Ascending aorta (tissue), 2 donors: ENCODE measurements at places on chromosomes 5 and 9. TPM values are rescaled to one million over a fixed set of nuclear protein-coding genes. Genes with fewer than 3 reads are reported as not detected.

Gene ABO
- 4.8 TPM for total RNA-seq

Gene MARCHF3
- 22.6 TPM for total RNA-seq

Gene WNT8A
- total RNA-seq: not detected

Gene GARIN3
- total RNA-seq: not detected

Gene CNTFR
- total RNA-seq: 4.7 TPM

Gene IRX1
- total RNA-seq: 10.3 TPM

Gene MARCOL
- total RNA-seq: not detected

Gene TMEM215
- 0.75 TPM for total RNA-seq

Gene GRIA1
- 7.0 TPM for total RNA-seq

GRCh38 chr5:158079097-158079496, 220.2 kb upstream of the CLINT1 start:
- DNase-seq: no peak

DNA sequence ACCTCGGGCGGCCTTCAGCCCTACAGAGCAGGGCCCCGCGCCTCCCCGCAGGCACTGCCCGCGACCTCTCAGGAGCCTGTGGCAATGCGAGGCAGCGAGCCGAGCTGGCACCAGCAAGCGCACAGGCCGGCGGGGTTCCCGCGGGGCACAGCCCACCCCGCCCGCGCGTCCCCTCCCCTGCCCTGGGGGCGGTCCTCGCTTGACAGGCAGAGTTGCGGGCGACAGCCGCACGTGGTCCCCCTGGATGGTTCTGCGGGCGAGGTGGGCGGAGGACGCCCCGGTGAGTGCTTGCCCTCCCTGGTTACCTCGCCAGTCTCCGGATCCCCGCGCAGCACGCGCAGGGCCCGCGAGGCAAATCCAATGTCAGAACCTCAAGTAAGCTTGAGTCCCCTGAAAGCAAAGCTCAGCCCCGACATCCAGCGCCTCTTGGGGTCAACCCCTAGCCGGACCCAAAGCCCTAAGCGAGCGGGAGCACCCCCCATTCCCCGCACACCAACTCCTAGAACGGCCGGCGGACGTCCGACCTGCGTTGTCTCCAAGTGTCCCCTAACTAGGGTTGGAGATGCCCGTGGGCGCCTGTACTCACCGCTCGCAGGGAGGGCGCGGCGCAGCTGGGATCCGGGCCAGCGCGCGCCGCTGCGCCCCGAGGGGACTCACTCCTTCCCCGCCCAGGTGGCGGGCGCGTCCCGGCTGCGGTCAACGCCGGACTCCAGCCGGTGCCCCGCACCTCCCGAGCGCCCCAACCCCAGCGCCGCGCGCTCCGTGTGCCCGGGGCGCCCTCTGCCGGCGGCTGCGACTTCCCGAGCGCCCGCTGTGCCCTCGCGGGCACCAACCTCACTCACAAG, at the start of gene DRD1:
DRD1 (minus strand) TSS at position 123 of the 845 bp plus-strand sequence. CDS start 1,083 bp downstream, outside the sequence.
- DNase-seq: no peak

GRCh38 chr9:76637416-76637815, 126.8 kb upstream of the PCA3 start:
- no peak for DNase-seq

DNA sequence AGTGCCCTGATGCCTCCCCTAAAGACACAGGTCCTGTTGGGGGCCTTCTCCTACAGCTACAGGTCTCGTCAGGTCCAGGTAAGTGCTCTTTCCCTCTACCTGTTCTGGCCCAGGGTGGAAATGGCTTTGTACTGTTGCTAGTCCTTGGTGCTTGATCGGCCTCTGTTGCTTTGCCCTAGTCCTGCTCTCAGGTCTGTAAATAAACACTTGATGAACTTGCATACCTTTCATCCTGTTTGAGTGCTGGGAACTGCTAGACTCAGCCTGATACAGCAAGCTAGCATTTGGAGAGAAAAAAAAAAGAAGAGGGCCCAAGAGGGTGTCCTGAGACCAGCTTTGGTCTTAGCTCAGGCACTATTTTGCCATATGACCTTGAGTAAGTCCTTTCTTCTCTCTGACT, 21.8 kb upstream of the ZNF618 start:
- no peak for DNase-seq

- DNase-seq: no peak
These were observed 111.3 kb downstream of the STK32A start for GRCh38 chr5:147346006-147346561.

DNA sequence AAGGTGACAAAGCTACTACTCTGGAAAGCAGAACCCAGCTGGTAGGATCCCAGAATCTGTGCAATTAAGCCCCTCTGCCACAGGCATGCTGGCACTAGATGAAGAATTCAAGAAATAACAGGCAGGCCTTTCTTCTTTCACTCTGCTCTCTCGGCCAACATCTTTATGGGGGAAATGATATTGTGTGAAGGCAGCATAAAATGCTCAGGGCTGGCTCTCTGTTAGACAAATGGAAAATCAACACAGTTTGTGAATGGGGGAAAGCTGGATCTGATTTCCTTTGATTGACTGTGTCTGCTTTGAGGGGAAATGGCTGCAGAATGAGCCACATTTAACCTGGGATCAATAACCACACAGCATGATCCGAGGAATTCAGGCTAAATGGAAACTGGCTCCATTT, 29.1 kb upstream of the AKNA start:
- DNase-seq: no peak

DNA sequence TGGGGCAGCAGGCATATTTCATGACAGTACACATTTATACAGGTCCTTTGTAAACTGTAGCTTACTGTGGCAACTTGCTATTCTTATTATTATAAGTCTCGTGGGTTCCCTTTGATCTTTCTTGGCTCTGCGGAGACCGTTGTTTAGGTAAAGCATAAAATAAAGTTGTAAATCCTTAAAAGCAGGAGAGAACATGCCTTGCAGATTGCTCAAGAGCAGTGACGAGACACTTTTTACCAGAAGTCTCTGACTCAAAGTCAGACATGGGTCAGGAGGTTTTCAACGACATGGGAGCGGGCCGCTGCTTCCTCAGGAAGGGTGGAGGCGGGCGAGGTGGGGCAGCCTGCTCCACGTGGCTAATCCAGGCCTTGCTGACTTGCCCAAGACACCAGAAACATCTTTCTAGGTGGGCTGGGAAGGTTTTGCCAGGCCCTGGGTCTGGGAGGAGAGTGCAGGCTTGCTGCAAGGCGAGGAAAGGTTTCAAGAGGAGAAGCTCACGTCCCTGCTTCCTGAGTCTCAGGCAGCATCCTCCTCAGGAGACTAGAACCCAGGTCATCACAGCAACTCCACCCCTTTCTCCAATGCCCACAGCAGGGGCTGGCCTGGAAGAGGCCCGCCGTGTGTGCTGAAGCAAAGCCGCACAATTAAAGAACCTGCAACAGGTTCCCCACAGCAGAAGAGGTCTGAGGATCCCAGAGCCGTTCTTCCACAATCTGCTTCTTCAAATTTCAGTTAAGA, 6.5 kb downstream of the TBC1D2 start:
- peak; percentile 57 for DNase-seq

DNA sequence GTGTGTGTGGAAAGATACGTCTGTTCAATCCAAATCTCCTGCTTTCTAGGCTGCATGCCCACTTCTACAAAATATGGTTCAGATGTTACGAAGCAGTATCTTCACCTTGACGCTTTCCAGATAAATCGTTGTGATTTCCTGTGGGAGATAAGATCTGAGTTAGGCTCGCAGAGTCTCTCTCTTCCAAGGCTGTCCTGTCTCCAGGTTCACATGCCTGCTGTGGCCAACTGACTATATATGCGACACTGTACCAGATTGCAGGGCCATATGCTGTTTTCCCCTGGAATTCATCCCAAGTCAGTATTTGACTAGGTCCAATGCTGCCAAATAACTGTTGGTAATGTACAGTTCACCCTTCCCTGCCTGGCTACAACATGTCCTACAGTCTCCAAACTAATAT, 47.9 kb downstream of the TMEM252 start:
- no peak for DNase-seq

- no peak for DNase-seq
These were observed 5.5 kb upstream of the ESM1 start for GRCh38 chr5:54990841-54991258.

DNA sequence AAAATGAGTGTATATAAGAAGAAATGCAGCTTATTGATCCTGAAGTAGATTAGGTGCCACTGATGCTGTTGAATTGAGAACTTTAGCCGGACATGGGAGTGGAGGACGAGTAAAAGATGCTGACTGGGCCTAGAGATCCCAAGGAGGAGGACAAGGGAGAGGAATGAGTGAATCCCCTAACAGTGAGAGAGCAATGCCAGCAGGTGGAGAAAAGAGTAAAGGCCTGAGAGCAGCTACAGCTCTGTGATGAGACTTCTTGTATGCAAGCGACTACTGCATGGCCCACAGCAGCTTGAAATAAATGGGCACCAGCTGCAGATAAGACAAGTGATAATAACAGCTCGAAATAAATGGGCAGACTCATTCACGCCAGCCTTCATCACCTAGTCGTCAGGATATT, 44.5 kb upstream of the JMY start:
- no peak for DNase-seq

DNA sequence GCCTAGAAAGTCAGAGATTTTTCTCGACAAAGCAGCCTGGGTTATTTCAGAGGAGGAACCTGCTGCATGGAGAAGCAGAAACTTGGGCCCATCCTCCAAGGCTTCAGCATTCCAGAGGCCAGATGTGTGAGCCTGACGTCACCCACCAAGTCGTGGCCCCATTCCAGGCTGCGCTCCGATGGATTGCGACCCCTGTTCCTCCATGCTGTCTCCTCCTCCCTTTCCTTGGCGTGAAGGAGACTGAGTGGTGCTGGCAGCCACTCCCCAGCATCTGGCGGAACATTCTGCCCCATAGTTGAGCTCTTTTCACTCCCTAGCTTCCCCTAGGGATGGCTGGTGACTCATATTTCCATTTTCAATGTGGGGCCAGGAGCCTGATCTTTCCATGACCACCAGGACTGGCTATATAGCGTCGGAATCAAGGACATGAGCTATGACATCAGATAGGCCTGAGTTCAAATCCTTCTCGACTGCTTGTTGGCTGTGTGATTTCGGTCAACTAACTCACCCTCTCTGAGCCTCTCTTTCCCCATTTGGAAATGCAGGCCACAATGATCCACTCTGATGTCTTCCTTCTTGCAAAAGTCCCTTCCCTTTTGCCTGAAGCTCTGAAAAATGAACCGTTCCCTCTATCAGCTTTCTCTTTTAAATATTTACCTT, 24.5 kb upstream of the DUSP1 start:
- DNase-seq: peak; percentile 93

DNA sequence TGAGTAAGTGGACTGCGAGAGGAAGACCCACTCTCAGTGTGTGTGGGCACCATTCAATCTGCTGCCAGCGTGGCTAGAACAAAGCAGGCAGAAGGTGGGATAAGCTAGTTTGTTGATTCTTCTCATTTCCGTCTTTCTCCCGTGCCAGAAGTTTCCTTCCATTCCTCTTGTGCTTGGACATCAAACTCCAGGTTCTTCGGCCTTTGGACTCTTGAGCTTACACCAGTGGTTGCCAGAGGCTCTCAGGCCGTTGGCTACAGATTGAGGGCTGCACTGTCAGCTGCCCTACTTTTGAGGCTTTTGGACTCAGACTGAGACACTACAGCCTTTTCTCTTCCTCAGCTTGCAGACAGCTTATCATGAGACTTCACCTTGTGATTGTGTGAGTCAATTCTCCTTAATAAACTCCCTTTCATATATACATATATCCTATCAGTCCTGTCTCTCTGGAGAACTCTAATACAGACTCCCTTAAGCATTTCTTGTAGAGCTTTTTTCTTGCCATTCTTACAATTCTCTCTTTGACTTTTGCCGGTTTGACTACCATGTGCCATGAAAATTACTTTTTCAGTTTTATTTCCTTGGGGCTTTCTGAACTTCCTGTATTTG, 494.9 kb downstream of the PRR16 start:
- DNase-seq: no peak

GRCh38 chr5:21818370-21818720, 1034.8 kb downstream of the CDH12 start:
- no peak for DNase-seq

- no peak for DNase-seq
These were observed 1.5 kb downstream of the PIP5K1B start for GRCh38 chr9:68706363-68707201.

GRCh38 chr9:131593091-131593820, 47.9 kb downstream of the PRRT1B start:
- DNase-seq: no peak

- no peak for DNase-seq
These were observed 1755.4 kb upstream of the ACO1 start for GRCh38 chr9:30628915-30629567.

DNA sequence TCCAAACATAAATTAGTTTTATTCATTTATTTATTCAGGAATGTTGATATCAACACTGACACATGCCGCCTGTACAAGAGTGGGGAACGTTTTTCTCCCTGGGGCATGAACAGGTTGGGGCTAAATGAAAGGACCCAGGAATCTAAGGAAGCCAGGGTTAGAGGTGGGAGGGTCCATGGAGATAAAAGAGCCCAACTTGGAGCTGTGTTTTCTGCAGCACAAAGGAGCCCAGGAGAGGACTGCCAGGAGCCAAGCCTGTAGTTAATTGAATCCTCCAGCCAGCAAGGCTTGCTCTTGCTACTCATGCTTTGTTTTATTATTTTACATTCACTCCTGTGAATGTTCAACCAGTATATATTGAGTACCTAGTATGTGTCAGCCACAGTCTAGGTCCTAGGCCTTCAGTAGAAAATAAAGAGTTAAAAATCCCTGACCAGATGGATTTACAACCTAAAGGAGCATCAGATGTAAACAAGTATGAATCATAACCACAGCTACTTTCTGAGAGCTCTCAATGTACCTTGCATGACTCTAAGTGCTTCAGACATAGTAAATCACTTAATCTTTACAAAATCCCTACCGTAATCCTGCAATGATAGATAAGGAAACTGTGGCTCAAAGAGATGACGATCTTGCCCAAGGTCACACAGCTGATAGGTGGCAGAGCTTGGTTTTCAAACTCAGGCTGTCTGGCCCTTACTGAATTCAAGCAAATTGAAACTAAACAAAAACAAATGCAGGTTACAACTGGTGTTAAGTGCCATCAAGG, 69.8 kb downstream of the ASTN2 start:
- DNase-seq: no peak

DNA sequence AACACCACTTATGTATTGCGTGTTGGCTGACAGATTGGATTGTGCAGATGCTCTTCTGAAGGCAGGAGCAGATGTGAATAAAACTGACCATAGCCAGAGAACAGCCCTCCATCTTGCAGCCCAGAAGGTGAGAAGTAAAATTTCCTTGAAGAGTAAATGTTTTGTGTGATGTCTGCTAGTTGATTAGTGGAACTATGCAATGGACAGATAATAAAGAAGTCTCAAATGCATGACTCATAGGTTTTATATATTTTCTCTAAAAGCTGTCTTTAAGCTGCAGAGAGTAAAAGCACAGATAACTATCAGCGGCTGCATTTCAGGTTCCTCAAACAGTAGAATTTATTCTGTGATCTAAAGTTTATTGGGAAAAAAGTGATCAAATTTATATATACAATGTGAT, 27.4 kb downstream of the INVS start:
- no peak for DNase-seq

- DNase-seq: no peak
These were observed 33.6 kb downstream of the TIMD4 start for GRCh38 chr5:156929366-156929948.

- DNase-seq: no peak
These were observed 46.3 kb downstream of the NAA35 start for GRCh38 chr9:85987236-85987635.

GRCh38 chr5:80109646-80110478, 74.7 kb downstream of the THBS4 start:
- DNase-seq: peak; percentile 37

GRCh38 chr9:109906766-109907382, 126.9 kb downstream of the PALM2AKAP2 start:
- DNase-seq: no peak
